ENCODE measurements at places on chromosomes 7 and 10.

GRCh38 chr10:116109481-116109880 lies 163.5 kb downstream of the GFRA1 start:
- DNase-seq: no peak

DNA sequence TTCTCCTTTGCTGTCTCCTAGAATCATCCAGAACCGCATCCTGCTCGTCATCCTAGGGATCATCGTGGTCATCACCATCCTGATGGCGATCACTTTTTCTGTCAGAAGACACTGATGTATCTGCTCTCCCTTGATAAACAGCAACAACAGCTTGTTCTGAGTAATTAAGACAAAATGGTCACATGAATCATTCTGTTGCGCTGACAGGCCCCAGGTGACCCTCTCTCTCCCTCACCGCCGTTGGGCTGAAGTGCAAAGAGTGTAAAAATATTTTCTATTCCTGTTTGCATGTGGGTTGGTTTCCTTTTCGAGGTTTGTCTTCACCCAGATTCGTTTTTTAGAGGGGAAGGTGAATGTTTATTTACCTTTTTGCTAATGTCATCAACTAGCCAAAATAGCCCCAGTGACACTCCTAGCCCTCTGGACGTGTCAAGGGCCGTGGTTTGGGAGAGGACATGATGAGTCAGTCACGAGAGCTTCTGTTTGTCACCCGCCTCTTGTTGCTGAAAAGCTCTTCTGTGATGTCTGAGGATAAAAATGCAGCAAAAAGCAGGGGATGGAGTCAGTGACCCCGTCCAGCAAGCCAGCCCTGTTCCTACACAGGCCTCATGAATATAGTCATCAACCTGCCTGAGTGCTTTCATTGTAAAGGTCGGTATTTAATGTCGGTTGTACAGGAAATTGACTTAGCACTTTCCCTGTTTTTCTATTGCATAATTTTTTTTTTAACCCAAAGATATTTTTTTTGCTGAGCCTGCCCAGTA lies 134.6 kb upstream of the TCF7L2 start:
- DNase-seq: peak; percentile 37

DNA sequence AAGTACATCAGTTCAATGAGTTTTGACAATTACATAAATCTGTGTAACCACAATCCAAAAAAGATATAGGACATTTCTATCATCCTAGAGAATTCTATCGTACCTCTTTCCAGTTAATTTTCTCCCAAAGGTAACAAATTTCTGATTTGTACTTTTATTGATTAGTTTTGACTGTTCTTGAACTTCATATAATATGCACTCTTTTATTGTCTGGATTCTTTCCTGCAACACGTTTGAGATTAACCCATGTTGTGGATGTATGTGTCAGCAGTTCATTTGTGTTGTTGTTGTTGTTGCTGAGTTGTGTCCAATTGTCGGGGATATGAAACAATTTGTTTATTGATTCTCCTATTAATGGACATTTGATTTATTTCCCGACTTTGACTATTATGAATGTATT lies 145.9 kb upstream of the WDR11 start:
- no peak for DNase-seq

DNA sequence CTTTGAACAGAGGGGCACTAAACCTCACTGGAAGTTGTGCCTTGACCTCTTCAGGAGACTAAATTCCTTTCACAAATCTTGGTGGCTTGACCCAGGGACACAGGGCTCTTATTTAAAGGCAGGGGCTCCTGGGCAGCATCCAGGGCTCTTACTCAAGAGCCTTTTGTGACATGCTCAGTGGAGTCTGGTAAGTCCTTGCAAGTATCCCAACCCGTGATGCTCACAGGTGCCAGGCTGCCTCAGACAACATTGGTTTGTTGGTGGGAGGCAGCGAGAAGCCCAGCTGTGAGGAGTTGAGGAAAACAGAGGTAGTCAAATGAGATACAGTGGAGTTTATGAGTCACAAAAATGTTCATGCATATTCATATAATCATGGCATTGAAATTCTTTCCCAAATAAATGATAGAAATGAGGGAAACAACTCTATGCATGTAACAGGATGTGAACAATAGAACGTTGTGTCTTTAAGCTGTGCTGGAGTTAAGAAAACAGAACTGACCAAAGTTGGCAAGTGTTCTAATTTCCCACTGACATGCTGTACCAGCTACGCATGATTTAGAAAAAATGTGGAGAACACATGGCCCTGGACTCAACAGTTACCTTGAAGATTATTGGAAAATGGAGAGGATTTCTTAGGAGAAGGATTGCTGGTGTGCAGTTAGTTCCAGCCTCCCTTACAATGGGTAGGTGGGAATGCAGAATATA lies 654.5 kb upstream of the COBL start:
- no peak for DNase-seq

- no peak for DNase-seq
Observed at GRCh38 chr7:83610649-83611304, 38.2 kb downstream of the SEMA3E start.

GRCh38 chr7:108367946-108368345 lies 88.3 kb downstream of the NRCAM start:
- no peak for DNase-seq

- no peak for DNase-seq
Observed at GRCh38 chr7:158357106-158357897, 230.3 kb downstream of the PTPRN2 start.

DNA sequence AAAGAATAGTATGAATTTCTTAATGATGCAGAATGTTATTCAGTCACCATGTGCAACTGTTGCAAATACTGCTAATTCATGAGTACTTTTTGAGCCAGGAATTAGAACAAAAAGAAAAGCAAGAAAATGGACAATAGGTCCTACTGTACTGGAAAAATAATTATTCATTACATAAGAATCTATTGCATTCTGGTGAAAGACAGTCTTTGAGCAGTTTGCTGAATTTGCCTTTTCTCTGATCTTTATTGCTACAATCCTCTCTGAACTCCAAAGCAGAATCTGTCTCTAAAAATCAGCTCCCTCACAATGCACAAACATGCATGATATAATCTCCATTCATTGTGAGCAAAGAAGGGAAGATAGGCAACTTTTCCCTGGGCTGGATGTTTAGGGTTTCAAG lies 12.8 kb downstream of the IFIT2 start:
- DNase-seq: peak; percentile 92

DNA sequence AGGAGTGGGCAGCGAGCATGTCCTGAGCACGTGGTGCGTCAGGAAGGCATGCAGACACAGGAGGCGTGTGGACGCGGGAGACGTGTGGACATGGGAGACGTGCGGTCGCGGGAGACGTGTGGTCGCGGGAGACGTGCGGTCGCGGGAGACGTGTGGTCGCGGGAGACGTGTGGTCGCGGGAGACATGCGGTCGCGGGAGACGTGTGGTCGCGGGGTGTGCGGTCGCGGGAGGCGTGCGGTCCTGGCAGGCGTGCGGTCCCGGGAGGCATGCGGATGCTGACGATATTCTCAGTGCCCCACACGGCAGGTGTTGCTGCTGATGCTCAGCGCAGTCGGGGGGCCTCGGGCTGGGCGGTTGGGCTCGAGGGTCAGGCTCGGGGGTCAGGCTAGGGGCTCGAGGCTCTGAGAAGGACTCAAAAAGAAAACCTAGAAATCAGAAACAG lies 94.2 kb downstream of the NKX6-2 start:
- no peak for DNase-seq

GRCh38 chr10:10794791-10795191 lies 222.9 kb upstream of the CELF2 start:
- DNase-seq: peak; percentile 75

DNA sequence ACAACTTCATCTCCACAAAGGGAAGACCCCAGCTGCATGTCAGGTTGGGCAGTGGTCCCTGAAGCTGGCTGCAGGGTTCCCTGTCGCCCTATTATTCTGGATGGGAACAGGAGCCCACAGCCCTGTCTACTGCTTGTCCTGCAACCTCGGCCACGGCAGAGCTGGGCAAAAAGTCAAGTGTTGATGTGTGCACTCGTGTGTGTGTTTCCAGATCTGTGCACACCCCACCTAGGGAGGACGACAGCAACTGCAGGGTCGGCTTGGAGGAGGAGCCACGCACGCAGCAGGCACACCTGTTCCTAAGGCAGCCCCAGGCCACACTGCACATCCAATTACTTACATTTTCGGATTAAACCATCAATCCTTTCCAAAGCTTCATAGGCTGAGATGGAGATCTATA lies 23.6 kb downstream of the PITRM1 start:
- no peak for DNase-seq

- no peak for DNase-seq
Observed at GRCh38 chr10:44004913-44005787, 356.5 kb upstream of the ZNF32 start.

DNA sequence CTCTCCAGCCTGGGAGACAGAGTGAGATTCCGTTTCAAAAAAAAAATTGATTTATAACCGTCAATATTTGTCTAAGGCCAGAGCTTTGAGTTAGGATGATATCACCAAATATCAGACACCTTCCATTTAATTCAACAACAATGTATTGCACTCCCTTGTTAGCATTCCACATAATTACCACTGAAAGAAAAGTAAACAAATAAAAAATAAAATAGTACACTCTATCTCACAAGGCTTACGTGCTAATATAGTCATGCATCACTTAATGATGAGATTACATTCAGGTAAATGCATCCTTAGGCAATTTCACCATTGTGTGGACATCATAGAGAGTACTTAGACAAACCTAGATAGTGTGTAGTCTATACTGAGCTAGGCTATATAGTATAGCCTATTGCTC lies 127.6 kb upstream of the RHOBTB1 start:
- DNase-seq: no peak

- no peak for DNase-seq
Observed at GRCh38 chr7:137969828-137970227, 32.1 kb downstream of the CREB3L2 start.

DNA sequence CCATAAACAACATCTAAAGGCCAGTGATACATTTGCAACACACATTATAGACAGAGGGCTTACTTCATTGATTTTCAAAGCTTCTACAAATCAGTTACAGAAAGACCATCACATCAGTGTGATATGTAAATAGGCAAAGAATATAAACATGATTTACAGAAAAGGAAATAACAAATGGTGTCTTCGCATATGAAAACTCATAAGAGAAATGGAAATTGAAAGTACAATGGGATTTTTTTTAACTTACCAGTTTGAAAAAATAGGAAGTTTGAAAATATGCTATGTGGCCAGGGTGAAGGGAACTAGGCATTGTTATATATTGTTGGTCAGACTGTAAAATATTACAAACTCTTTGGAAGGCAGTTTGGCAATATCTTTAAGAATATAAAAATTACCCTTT lies 27.3 kb downstream of the SEC23IP start:
- no peak for DNase-seq

DNA sequence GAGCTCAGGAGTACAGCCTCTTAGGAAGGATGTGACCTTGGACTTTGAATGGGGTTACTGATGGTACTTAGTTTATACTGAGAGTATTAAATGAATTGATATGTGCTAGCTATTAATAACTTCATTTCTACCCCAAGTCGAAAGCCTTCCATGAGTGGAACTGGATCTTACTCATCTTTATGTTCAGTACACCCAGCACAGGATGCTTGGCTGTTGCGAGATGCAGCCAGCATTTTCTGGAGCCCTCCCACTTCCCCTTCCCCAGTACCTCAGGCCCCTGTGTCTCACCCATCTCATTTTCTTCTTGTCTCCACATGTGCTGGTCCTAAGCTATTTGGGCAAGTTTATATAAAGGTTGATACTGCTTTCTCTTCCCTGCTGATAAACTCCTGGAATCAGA lies 7.2 kb downstream of the UPP1 start:
- DNase-seq: no peak

GRCh38 chr7:14962778-14963177 lies 60.2 kb upstream of the DGKB start:
- DNase-seq: no peak

DNA sequence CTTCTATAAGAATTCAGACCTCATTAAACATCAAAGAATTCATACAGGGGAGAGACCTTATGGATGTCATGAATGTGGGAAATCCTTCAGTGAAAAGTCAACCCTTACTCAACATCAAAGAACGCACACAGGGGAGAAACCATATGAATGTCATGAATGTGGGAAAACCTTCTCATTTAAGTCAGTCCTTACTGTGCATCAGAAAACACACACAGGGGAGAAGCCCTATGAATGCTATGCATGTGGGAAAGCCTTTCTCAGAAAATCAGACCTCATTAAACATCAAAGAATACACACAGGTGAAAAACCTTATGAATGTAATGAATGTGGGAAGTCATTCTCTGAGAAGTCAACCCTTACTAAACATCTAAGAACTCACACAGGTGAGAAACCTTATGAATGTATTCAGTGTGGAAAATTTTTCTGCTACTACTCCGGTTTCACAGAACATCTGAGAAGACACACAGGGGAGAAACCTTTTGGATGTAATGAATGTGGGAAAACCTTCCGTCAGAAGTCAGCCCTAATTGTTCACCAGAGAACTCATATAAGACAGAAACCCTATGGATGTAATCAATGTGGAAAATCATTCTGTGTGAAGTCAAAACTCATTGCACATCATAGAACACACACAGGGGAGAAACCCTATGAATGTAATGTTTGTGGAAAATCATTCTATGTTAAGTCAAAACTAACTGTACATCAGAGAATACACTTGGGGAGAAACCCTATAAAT lies 24.1 kb downstream of the ZNF37A start:
- no peak for DNase-seq

DNA sequence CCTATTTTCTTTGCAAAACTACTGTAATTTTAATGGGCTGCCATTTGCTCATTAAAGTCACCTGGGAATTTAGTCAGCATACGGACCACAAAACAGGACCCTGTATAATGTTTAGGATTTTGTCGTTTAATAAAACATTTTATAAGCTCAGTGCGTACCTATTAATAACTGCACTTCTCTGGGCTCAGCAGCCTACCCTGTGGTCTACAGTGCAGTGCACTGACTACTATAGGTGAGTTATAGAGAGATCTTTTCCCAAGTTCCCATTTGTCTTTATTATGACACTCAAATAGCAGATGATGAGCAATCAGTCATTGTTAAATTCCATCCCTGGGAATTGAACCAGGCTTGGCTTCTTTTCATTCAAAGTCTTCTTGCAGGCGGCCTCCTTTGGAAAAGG lies 433.4 kb upstream of the NFE2L3 start:
- no peak for DNase-seq

GRCh38 chr7:141700848-141701371 lies 1.1 kb downstream of the DENND11 start:
- DNase-seq: no peak

GRCh38 chr7:47318395-47319182 lies 263.3 kb downstream of the TNS3 start:
- DNase-seq: no peak

DNA sequence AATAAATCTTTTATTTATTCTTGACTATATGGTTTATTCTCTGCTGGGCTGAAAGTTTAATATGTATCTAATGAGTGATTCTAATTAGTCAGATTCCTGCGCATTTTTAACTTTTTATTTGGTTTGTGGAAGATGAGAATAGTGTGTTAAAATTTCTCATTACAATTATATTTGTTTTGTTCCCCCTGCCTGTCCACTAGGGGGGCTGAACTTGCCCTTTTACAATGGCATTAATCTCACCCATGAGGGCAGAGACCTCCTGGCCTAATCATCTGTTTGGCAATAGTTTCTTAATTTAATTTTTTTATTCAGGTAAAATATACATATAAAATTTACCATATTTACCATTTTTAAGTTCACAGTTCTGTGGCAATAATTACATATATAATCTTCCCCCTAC lies 278.5 kb upstream of the NPY start:
- DNase-seq: no peak
